ENCODE measurements at places on chromosomes 6 and 20. TPM values are rescaled to one million over a fixed set of nuclear protein-coding genes. Genes with fewer than 3 reads are reported as not detected.

RAD21L1 gene
- total RNA-seq, result not detected

GMPR gene
- total RNA-seq, result 2.7 TPM

BTNL2 gene
- not detected for total RNA-seq

GTSF1L gene
- not detected for total RNA-seq

OGFR gene
- 42.2 TPM for total RNA-seq

OTOR gene
- total RNA-seq, result not detected

CLDN20 gene
- total RNA-seq, result not detected

SEMG1 gene
- total RNA-seq, result not detected

KHDC1L gene
- not detected for total RNA-seq

FRS3 gene
- 1.8 TPM for total RNA-seq

HEY2 gene
- not detected for total RNA-seq

VWA7 gene
- total RNA-seq, result under 0.01 TPM

OPRM1 gene
- total RNA-seq, result not detected

KCNK15 gene
- total RNA-seq, result 1.4 TPM

MOXD1 gene
- 14.3 TPM for total RNA-seq

DEFB132 gene
- not detected for total RNA-seq

TRAPPC3L gene
- not detected for total RNA-seq

FAM184A gene
- total RNA-seq, result 1.4 TPM

Measured in subcutaneous preadipocyte (primary cell).